CD14-positive monocyte (primary cell): ENCODE measurements at places on chromosomes 1 and 21.

- no peak for DNase-seq
Measured at GRCh38 chr1:204308023-204308628, 51.6 kb downstream of the PLEKHA6 start.

DNA sequence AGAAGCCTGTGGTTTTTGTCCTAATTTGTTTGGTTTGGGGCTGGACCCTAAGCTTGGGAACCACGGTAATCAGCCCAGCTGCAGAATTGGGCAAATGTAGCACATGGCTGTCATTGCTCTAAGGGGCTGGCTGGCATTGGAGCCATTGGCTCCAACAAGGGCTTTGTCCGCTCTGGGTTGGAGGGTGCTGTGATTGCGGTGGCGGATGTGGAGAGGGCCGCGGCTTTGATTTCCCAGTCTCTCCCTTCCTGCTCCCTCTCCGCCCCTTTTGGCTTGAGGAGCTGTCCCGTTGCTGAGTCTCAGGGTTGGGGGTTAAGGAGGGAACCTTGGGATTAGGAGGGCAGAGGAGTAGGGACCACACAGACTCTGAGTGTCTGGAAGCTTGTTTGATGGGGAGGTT is 91.7 kb upstream of the CD34 start:
- no peak for DNase-seq

GRCh38 chr1:230066031-230066430 is 1.0 kb upstream of the GALNT2 start:
- DNase-seq: no peak

DNA sequence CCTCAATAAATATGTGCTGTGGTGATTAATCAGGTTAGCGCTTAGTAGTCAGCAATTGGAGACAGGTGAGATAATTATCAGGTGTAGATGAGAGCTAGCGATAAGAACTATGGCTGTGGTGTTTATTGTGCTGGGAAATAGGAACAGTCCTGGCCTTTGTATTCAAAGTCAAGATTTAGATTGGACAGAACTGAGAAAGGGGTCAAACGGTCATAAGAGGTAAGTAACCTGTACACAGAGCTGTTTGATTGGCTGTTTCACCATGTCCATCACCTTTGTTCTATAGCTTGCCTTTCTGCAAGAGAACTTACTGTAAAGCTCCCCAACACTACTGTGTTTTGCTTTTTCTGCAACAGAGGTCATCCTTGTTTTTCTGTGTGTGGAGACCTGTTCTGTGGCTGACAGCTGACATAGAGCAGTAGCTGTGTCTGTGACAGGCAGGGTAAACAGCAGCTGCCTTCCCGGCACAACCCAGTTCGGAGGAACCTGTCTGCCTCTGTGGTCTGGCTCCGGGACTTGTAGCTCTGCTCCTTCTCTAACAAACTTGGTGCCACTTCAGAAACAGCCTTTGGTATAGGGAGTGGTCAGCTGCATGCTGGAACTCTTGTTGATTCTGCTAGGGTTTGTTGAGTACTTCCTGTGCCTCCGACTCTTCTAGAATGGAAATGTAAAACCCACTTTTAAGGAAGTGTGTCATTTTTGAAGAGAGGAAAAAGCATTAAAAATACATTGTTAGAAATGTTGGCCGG is 21.1 kb upstream of the CDC42 start:
- DNase-seq: peak; percentile 36

DNA sequence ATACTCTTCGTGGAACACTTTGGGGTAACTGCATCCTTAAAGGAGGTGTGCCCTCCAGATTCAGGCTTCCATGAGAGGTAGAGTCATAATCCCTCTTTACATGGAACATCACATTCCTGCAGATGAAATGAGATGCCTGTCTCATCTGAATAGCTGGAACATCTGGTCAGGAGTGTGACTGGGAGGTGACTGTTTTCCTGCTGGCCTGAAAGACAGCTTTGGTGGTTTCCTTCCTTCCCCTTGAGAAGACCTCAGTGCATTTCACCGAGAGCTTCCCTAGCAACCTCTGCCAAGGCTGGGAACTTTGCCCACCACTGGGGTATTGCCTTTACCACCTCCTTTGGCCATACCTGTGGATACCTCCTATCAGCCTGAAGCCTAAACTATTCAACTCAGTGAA is 46.7 kb upstream of the GUCA2A start:
- no peak for DNase-seq

GRCh38 chr1:6325482-6325881 is 64.6 kb upstream of the GPR153 start:
- no peak for DNase-seq

GRCh38 chr1:95039360-95040031 is 33.3 kb downstream of the ALG14 start:
- DNase-seq: no peak
